Activated CD8-positive, alpha-beta memory T cell treated with anti-CD3 and anti-CD28 coated beads, Interleukin-2, amount 10 ng/mL, durations not matched to agents 7 days and 5 days (primary cell): ENCODE measurements at places on chromosomes 5 and 9. TPM values are rescaled to one million over a fixed set of nuclear protein-coding genes. Genes with fewer than 3 reads are reported as not detected.
A peak's percentile ranks its signal among the peaks of the same experiment; 100 is the strongest.

GRCh38 chr5:36653044-36653705 is 46.8 kb downstream of the SLC1A3 start:
- no peak overlapping the region for H3K27ac ChIP-seq
- DNase-seq = no peak
- peaks cover 41% of the 10 kb centered on the region for H3K27me3 ChIP-seq
- no peak overlapping the region for H3K4me3 ChIP-seq
- no peaks in the 10 kb centered on the region for H3K4me1 ChIP-seq

DNA sequence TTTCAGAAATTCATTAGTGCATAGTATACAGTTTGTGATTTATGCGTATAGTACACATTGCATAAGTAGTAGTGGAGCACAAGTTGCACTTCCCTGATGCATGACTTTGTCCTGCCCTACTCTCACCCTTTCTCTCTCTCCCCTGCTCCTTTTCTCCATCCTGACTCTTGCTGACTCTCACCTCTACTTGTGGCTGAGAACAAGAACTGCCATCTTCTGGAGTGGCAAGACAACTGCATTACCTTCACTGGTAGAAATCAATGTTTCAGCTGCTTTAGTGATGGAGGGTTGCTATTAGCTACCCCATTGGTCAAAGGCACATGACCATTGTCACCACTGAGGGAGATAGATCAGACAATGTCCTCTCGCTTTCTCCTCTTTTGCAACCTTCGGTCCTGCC is 26.9 kb downstream of the SPEF2 start:
- no peaks in the 10 kb centered on the region for H3K27me3 ChIP-seq
- no peak overlapping the region for H3K27ac ChIP-seq
- H3K4me3 ChIP-seq = no peak overlapping the region
- peaks cover 41% of the 10 kb centered on the region for H3K36me3 ChIP-seq
- DNase-seq = no peak
- H3K4me1 ChIP-seq = no peaks in the 10 kb centered on the region

DNA sequence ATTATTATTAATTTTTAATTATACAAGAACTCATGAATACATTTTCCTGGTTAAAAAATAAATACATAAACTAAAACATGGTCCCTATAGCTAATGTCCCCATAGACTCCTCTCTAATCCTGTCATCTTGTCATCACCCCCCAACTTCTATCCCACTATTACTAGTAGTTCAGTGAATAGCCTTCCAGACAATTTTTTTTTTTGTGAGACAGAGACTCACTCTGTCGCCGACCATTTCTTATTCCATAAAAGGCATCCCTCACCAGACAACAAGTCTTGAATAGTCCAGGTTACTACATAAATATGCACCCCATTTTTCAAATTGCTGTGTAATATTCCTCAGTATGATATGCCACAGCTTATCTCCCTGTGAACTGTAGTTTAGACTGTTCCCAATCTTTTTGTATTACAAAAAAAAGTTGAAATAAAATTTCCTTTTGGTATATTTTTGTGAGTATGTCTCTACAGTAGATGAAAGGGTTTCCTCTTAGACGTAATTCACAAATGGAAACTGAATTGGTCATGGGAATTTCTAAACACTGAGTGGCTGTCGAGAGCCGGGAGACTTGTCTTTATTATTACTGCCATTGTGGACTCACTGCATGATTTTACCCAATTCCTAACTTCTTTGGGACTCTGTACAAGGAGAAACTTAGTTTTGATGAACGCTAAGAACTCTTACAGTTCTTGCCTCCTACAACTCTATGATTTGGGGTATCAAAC is 6.4 kb upstream of the ABLIM3 start:
- H3K4me3 ChIP-seq = no peak overlapping the region
- no peak overlapping the region for H3K27ac ChIP-seq
- H3K4me1 ChIP-seq = no peaks in the 10 kb centered on the region

- no peaks in the 10 kb centered on the region for H3K36me3 ChIP-seq
- H3K27me3 ChIP-seq = peaks cover 44% of the 10 kb centered on the region
- H3K4me1 ChIP-seq = peaks cover 20% of the 10 kb centered on the region
- no peak overlapping the region for H3K4me3 ChIP-seq
- no peak for DNase-seq
Observed at GRCh38 chr5:36602704-36603321, 3.6 kb upstream of the SLC1A3 start.

DNA sequence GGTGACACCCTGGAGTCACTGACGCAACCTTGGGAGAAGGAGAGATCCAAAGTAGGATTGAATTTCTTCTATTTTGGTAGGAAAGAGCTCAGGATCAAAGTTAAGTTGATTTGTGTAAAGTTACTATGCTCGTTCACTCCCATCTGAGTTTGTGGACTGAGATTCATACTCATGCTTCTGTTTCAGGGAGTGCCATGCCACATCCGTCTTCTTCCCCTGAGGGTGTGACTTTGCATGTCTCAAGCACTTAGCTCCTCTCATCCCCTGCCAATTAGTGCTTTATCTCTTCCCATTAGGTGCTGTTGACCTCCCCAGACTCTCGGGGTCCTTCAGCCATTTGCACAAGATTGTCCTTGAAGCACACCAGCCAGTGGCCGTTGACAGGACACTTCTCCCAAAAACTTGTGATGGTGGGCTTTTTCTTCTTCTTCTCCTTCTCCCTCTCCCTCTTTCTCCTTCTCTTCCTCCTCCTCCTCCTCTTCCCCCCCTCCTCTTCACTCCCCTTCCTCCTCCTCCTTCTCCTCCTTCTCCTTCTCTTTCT is 232.2 kb upstream of the KLF4 start:
- no peaks in the 10 kb centered on the region for H3K27me3 ChIP-seq
- H3K36me3 ChIP-seq = no peaks in the 10 kb centered on the region
- no peak overlapping the region for H3K4me3 ChIP-seq
- no peak for DNase-seq

GRCh38 chr5:111320953-111321352 is 96.8 kb downstream of the CAMK4 start:
- no peaks in the 10 kb centered on the region for H3K27me3 ChIP-seq
- H3K4me1 ChIP-seq = peaks cover 35% of the 10 kb centered on the region
- no peak for DNase-seq
- peaks cover 44% of the 10 kb centered on the region for H3K36me3 ChIP-seq
- H3K4me3 ChIP-seq = no peak overlapping the region
- peak overlapping the region; percentile 61 for H3K27ac ChIP-seq

GRCh38 chr5:56746553-56747339 is 68.6 kb upstream of the MAP3K1 start:
- no peak overlapping the region for H3K27ac ChIP-seq
- peaks cover 10% of the 10 kb centered on the region for H3K27me3 ChIP-seq
- no peak overlapping the region for H3K4me3 ChIP-seq
- no peaks in the 10 kb centered on the region for H3K36me3 ChIP-seq
- no peak for DNase-seq

Gene LIX1
- total RNA-seq = not detected

- no peaks in the 10 kb centered on the region for H3K4me1 ChIP-seq
- no peak overlapping the region for H3K4me3 ChIP-seq
- no peaks in the 10 kb centered on the region for H3K36me3 ChIP-seq
- H3K27ac ChIP-seq = no peak overlapping the region
Observed at GRCh38 chr5:118590806-118591205, 397.5 kb downstream of the DTWD2 start.

DNA sequence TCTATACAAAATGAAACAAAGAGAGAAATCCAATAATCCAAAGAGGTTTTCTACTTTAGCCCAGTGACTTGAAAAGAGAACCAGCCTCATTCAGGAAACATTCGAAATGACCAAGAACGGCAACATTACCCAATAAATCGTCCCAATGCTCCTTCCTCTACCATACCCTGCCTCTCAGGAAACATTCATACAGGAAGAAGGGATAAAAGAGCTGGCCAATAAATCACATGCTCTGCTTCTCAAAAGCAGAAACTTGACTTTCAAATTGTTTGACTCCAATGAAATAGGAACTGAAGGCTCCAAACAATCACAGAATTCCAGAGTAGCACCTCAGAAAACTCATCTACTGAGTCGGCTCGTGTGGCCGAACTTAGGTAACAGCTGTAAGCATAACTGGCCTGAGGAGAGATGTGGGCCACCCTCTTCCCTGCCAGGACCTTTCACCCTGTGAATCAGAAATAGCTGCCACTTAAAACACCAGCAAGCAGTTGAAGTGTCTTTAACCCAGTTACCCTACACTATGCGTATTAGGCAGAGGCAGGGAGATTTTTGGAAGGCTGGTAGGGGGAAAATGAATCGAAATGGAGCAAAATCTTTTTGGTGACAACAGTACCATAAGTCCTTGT is 14.6 kb downstream of the ARL15 start:
- H3K36me3 ChIP-seq = no peaks in the 10 kb centered on the region
- H3K27ac ChIP-seq = no peak overlapping the region
- no peak for DNase-seq
- H3K4me1 ChIP-seq = peaks cover 2% of the 10 kb centered on the region
- H3K27me3 ChIP-seq = no peaks in the 10 kb centered on the region

- H3K27me3 ChIP-seq = peaks cover 40% of the 10 kb centered on the region
- H3K4me3 ChIP-seq = peak overlapping the region; percentile 64
- peaks cover 21% of the 10 kb centered on the region for H3K4me1 ChIP-seq
- H3K27ac ChIP-seq = peak overlapping the region; percentile 14
- DNase-seq = no peak
Observed at GRCh38 chr9:35490155-35490909, 421 bp downstream of the RUSC2 start.

GRCh38 chr5:109529520-109529919 is 119.7 kb upstream of the PJA2 start:
- H3K36me3 ChIP-seq = no peaks in the 10 kb centered on the region
- H3K4me3 ChIP-seq = no peak overlapping the region
- no peak overlapping the region for H3K27ac ChIP-seq
- DNase-seq = no peak

Gene PCDHB8
- not detected for total RNA-seq

Gene RETREG1
- 18.1 TPM for total RNA-seq

Gene PCDHB15
- not detected for total RNA-seq

Gene CAVIN4
- total RNA-seq = 0.29 TPM

Gene SLC27A6
- not detected for total RNA-seq

- no peak overlapping the region for H3K27ac ChIP-seq
- H3K4me3 ChIP-seq = no peak overlapping the region
- H3K27me3 ChIP-seq = peaks cover 11% of the 10 kb centered on the region
- no peaks in the 10 kb centered on the region for H3K4me1 ChIP-seq
- no peaks in the 10 kb centered on the region for H3K36me3 ChIP-seq
Observed at GRCh38 chr5:134995850-134996402, 28.2 kb downstream of the CATSPER3 start.

DNA sequence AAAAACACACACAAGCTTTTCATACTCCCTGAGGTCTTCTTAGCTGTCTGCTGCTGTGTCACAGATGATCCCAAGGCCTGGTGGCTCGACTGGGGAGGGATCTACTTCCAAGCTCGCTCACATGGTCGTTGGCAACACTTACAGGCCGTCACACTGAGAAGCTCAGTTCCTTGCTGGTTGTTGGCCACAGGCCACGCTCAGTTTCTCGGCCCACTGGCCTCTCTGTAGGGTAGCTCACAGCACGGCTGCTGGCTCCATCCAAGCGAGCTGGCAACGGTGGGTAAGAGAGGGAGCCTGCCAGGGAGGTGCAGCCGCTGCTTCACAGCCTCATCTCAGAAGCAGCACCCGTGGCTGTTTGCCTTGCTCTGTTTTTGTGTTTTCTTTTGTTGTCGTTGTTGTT is 43.8 kb upstream of the GFPT2 start:
- no peaks in the 10 kb centered on the region for H3K27me3 ChIP-seq

GRCh38 chr5:134568337-134568700 is 42.8 kb downstream of the JADE2 start:
- peaks cover 38% of the 10 kb centered on the region for H3K36me3 ChIP-seq
- no peak overlapping the region for H3K4me3 ChIP-seq
- no peaks in the 10 kb centered on the region for H3K27me3 ChIP-seq

Gene TAS2R1
- not detected for total RNA-seq

Gene IL4
- 2.5 TPM for total RNA-seq
